Effector memory CD4-positive, alpha-beta T cell (primary cell): ENCODE measurements at places on chromosomes 11 and 22.

DNA sequence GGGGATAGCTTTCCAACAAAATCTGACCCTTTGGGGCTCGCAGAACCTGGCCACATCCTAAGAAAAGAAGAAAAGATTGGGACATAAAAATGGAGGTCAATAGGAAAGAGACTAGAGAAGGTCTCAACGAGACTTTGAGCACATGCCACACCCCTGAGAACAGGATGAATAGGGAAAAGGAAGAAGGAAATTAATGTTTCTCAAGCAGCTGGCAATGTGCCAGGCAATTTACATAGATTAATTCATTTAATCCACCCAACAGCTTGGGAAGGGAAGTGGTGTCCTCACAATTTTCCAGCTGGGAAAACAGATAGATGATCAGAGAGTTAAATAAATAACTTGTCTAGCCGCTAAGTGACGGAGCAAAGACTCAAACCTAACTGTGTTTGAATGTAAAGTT is 50.7 kb downstream of the PAMR1 start:
- no peak for DNase-seq

- DNase-seq, result no peak
These were observed 76.9 kb downstream of the DSCAML1 start for GRCh38 chr11:117720061-117720511.

DNA sequence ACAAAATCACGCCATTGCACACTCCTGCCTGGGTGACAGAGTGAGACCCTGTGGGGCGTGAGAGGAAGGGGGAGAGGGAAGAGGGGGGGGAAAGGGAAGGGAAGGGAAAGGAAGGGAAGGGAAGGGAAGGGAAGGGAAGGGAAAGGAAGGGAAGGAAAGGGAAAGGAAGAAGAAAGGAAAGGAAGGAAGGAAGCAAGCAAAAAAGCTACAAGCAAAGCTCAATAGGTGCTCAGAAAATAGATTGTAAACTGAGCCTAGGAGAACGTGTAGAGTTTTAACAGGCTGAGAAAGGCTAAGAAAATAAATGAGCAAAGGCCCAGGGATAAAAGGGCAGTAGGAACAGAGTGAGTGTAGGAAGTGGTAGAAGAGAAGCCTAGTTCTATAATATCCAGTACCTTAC is 30.8 kb upstream of the GDPD4 start:
- DNase-seq, result no peak

DNA sequence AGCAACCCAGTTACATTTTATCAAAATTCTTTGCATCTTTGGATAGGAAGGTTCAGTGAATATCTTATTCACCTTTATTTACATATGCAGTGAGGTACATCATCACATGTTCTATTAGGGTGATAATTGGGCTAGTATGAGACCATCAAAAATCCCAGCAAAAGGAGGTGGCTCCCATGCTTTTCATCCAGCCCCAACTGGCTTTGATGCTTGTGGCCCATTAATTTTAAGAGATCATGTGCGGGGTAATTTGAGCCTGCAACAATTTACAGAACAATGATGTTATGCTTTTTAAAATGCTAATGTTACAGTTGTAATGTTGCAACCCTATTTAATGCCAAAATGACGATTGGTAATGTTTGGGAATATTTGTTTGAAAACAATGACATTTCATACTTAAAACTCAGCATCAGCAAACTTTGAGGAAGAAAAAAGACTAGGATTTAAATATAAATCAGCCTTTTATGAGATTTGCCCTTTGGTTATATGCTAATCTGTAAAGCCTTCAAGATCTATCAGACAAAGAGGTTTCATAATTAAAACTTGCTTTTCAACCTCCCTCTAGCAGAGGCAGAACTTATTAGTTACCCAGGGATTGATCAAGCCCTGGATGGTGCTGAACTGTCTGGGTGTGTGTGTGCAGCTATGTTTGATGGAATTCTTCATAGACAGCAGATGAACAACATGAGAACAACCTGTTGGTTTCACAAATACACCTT is 183.5 kb upstream of the SORL1-AS1 start:
- no peak for DNase-seq

DNA sequence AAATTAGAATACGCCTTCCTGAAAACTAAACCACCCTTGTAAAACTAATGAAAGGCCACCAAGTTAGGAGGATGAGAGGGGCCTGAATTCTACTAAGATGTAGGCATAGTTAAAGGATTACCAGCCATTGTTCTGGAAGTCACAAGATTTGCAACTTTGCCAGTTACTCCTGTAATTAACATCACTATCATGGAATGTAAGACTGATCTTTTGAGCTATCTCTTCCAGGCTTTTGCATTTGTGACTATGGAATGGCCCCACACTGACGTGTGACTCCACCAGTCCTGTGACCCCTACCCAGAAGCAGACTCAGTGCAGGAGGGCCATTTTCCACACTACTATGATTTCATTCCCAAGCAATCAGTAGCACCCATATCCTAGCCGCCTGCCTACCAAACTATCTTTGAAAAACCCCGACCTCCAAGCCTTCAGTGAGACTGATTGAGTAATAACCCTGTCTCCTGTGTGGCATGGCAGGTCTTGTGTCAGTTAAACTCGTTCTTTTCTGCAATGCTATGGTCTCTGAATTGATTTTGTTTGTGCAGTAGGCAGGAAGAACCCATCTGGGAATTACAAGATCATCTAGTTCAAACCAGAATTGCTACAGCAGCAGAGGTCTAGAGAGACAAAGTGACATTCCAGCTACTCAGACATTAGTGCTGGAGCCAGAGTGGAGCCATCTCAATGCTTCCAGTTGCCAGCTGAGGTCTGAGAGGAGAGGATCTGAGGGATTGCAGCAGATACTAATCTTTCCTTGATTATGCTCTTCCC is 1.9 kb upstream of the CTSF start:
- DNase-seq, result no peak

DNA sequence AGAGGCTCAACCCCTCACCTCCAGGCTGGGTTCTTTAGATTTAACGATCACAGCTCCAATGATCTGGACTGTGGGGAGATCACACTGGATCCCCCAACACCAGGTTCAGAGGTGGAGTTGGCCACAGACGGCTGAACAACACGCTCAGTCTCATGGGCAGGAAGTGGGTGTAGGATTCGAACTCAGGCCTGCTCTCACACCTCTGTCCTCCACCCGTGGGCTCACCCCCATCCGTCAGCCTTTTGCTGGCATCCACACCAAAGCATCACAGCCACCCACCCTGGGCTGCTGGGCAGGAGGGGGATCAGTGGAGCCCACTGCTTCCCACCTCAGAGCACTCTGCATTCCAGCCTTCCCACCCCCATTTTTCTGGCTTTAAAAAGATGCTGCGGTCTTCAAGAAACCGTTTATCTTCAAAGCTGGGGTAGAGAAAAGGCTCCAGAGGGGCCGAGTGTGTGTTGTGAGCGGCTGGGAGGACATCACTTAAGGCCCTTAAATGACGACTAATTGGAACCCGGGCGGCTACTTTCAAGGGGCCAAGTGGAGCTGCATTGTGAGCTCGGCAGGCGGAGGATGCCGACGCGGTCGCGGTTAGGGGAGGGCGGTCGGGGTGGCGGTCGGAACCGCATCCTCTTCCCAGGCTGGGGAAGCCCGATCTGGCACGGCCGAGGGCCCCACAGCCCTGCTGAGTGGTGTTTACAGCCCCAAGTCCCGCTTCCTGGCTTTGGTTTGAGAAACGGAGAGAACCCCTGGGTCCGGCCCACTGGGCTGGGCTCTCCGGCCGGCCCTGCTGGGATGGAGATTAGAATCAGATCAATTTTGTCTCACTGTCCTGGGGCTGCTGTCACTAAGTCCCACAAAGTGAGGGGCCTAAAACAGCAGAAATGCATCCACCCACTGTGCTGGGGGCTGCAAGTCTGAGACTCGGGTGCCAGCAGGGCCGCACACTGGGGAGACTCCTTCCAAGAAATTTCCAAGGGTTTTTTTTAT is 15.9 kb upstream of the FGF3 start:
- no peak for DNase-seq

DNA sequence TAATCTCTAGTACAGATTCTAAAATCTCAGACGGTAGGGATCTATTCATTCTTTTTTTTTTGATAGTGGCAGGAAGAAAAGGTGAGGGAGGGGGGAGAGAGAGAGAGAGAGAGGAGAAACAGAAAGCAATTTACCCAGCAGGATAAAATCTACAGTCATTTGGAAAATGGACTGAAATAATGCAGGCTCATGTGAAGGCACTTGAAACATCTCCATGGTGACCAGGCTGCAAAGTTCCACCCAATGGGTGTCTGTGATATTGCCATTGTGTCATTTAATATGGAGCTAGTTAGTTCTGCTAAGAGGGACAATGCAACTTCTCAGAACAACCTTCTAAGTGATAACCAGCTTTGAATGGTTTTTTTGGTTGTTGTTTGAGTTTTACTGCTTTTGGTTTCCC is 165.2 kb upstream of the RAG2 start:
- DNase-seq, result no peak

- DNase-seq, result no peak
These were observed 287.4 kb upstream of the PDGFD start for GRCh38 chr11:104451197-104451893.

DNA sequence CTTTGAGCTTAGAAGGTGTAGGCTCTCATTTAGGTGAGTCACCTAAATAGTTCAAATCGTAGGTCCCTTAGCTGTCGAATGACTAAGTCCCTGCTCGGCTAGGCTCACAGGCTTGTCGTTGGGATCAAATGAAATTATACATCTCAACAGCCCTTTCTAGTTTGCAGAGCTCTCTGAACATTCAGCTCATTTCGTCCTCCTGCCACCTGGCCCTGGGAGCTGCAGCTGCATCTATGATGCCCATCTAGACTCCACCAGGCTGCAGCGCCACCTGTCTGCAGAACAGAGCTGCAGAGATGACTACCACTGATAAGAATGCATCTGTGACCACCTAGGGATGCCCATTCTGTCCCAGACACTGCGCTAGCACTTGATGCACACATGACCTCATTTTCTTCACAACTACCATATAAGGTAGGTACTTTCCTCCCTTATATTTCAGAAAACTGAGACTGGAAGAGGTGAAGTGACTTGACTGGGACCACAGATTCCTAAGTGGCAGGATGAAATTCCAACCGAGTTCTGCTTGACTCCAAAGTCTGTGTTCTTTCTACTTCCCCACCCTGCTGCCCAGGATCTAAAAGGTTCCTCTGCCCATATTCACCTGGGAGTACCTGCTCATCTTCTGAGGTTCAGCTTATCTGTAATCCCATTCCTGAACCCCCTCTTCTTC is 141.1 kb upstream of the NARS2 start:
- DNase-seq, result no peak

- DNase-seq, result no peak
These were observed 65.0 kb downstream of the SLC36A4 start for GRCh38 chr11:93132836-93133235.
